ENCODE measurements at places on chromosomes 1 and 21.

GRCh38 chr1:22731924-22732720 lies 21.5 kb downstream of the EPHB2 start:
- DNase-seq, result no peak

GRCh38 chr1:225933072-225933471 lies 7.9 kb downstream of the LEFTY2 start:
- DNase-seq, result no peak

DNA sequence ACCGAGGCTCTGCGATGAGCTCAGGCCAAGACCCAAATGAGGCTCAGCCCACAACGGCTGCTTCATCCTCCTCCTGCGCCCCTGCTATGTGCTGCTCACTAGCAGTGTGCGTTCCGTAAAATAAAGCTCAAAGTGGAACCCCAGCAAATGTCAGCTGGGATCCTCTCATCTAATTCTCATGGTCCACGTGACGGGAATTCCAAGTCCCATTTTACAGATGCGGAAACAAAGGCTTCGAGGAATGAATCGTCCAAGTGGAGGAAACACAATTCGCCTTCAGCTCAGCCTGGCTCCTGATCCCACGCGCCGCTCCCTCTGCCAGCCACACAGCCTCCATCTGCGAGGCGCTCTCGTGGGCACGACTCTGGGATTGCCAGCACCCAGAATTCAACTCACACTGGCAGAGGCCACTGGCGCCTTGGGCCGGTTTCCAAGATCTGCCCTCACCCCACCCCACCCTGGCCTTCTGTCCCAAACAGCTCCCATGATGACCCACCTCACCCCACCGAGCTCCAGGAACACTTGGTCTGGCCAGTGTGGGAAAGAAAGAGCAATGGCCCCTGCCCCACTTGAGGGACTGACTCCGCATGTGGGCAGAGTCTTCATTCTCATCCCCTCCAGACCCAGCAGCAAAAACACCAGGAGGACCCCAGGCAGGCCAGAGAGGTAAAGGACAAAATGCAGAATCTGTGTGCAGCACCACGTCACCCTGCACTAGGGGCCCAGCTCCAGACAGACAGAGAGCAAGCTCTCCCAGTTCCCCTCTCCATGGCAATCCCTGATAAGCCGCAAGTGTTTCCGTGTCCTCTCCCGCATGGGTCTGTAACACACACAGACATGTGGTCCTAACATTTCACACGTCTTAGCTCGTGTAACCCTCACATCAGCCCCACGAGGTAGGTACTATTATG lies 10.5 kb downstream of the CASZ1 start:
- DNase-seq, result no peak

DNA sequence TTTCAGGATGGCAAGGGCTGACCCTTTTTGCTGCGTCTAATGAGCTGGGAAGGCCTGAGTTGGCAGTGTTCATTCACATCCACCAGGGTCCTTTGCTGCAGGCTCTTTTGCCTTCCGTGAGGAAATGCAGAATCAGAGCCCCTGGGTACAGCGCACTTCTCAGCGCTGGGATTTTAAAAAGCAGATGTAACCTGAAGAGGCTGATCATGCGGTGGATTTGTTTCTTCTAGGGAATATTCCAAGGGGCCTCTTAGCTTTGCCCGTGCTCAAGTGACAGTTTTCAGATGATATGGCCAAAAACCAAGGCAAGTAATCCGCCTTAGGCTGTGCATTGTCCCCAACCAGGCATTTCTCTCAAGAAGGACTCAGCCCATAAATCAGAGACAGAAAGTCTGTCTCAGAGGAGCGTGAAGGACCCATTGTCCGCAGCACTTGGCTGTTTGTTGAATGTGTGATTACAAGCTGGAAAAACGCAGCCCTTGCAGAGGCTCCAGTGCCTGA lies 237.6 kb downstream of the PTPRC start:
- DNase-seq, result no peak

GRCh38 chr1:199700551-199700950 lies 327.0 kb upstream of the NR5A2 start:
- DNase-seq, result no peak

DNA sequence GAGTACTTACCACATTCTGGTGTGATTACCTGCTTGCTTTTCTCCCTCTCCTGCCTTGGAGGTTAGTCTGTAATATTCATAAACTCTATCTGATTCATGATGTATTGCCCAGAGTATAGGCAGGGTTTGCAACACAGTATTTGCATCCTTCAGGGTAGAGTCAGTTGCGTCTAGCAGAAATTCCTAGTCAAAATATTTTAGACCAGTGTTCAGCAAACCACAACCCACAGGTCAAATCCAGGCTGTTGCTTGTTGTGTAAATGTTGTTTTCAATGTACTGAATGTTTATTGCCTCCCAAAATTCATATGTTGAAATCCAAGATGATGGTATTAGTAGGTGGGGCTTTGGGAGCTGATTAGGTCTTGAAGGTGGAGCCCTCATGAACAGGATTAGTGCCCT lies 82.9 kb downstream of the NGF start:
- DNase-seq, result no peak

All from stimulated activated CD4-positive, alpha-beta T cell treated with anti-CD3 and anti-CD28 coated beads, Interleukin-12 subunit alpha, Interleukin-12 subunit beta, amount 100 ng/mL, for 24 hours (primary cell).